ENCODE measurements at places on chromosomes 1 and 21.

- no peak for DNase-seq
Observed at GRCh38 chr1:38745476-38746401, 113.8 kb downstream of the RRAGC start.

GRCh38 chr1:94050675-94051074, 70.3 kb downstream of the ABCA4 start:
- no peak for DNase-seq

DNA sequence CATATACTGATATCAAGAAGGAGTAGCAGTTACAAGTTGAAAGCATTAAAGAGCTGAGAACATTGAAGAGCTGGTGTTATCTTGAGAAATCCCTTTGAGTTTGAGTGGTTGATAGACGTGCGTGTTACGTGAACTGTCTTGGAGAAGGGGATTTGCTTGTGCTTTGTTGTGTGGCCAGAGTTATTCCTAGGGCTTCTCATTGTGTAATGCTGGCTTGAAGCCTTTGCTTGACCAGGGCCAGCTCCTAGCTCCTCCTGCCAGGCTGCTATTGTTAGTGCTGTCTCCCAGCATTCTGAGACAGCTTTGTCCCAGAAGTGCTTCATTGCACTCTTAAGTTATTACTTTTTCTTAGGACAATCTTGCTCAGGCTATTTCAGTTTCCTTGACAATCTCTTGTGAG, 116.2 kb upstream of the KCNK2 start:
- DNase-seq: no peak

- no peak for DNase-seq
Observed at GRCh38 chr1:166740668-166741276, 98.5 kb upstream of the POGK start.

DNA sequence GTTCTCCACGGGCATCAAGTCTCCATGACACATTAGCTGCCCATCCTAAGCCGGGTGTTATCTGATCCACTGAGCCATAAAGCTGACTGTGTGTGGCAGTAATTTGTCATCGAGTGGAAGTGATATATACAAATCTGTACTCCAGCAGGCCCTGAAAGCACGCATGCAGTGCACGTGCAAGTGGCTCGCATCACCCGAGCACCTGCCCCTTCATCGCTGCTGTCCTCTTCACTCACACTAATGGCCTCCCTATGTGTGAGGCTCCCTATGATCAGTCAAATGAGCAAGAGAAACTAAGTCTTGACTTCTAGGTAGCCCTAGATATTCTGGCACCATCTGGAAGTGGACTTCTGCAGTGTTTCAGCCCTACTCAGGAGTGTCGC, 248.6 kb downstream of the MATN1 start:
- no peak for DNase-seq

DNA sequence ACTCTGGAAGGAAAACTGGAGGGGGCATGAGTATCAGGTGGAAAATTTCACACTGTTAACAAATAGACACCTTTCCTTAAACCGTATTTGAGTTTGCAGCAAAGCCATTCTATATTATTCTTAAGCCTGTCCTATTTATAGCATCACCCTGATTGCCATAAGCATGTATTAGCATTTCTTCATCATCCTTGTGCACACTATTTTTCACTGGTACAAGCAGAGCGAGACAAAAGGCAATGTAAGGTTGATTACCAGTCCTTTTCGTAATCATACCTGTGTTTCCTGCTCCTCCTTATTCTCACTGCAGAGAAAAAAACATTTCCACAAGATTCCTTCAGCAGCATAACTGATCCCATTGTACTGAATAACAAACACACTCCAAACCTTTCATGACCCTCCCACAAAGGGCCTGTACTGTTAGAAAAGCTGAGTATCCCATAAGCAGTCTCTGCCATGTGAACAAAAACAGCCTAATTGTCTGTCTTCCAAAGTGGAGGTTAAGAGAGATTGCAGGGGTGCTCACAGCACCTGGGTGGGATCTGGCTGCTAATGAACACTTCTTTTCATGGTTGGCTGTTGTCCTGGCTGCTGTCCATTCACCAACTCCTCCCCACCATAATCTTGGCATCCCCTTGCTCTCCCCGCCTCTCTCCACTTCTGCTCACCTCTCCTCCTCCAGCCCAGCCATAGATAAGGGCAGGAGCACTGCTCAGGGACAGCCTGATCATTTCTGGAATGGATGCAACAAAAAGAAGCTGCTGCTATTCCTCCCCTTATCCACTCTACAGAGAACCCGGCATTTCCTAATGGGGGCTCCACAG, 30.4 kb downstream of the VTCN1 start:
- no peak for DNase-seq

- DNase-seq: no peak
Observed at GRCh38 chr1:51282605-51283004, 46.5 kb downstream of the RNF11 start.

GRCh38 chr1:90501281-90501680, 215.8 kb downstream of the BARHL2 start:
- peak; percentile 53 for DNase-seq

DNA sequence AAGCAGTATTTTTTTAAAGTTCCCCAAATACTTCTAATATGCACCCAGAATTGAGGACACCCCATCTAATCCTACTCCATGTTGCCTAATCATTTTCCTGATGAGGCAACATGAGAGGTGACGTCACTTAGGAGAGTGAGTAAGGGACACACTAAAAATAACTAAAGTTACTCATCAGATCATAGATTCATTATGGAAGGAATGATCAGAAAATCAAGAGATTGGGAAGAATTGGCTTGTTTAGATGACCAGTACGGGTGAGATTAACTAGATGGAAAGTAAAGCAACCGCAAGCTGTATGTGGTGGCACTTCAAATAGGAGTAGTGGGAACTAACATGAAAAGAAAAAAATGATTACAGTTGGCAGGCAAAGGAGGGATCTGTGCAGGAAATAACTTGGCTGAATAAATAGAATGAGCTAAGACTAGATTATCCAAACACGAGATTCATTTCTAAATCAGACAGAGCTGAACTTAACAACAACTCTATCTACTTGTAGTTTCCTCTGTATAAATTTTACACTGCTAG, 61.4 kb upstream of the CXADR start:
- DNase-seq: no peak

DNA sequence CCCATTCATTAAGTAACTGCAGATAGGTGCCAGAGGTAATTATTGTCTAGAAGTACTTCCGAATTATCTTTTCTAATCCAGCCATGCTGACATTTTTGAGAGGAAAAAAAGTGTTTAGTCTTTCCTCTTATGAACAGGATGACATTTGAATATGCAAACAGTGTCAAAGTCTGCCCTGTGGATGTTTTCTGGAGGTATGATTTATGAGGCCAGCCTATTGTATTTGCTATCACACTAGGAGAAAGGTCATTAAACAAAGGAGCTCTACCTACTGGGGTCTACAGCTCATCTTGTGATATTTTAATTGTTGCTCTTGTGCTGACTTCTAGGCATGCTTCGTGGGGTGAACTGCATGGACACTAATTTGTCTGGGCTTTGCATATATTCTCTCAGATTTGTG, 559.7 kb upstream of the CAMK1G start:
- no peak for DNase-seq

DNA sequence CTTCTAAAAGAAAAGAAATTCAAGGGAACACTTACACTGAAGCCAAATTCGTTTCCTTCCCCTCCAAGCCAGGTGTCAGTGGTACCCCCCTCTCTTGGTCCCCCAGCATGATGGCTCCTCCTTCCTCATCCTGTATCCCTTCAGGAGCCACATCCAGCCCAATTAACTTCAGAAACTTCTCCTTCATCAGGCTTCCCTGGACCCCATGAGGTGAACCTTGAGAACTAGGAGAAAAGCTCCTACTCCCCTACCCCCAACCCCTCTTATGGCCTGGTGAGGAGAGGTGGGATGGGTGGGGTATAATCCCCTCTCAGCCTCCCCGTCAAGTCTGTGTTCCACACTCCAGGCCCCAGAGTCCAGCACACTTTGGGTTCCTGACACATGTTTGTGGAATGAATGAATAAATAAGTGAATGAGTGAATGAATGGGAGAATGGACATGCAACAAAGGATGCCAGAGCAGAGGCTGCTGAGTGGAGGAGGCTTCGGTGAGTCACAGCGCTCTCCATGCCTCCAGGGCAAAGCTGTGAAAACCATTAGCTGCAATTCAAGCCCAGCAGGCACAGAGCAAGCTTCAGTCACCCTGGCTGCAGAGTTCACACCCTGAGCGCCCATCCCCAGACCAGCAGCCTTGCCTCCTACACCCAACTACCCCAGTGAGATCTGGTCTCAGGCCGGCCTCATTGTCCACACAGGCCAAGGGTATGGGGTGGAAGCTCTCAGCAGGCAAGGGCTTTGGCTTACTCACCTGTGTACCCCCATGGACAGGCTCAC, 43.8 kb downstream of the BATF3 start:
- peak; percentile 48 for DNase-seq

DNA sequence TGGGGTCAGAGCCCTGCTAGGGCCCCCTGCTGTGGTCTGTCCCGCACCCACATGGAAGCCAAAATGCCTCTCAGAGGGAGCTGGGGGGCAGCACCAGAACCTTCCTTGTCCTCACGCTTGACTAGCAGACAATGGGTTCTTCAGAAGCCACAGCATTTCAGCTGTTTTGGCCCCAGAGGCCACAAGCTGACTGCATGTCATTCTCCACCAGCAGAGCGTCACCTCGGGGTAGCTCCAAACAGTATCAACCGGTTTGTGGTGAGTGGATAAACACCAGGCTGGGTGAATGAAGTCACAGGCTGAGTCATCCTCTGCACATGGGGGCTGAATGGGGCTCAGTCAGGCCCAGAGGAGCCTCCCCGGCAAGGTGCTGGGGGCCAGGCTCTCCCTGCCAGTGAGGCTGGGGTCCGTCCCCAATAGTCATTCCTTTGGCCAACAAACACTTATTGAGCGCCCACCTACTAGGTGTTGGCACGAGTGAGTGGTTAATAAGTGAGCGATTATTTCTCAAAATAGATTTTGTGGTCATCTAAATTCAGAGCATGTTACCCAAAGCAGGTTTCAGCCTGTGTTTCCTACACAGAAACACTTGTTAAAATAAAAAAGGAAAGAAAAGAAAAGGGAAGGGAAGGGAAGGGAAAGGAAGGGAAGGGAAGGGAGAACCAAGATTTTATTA, 9.1 kb downstream of the OLIG1 start:
- no peak for DNase-seq

DNA sequence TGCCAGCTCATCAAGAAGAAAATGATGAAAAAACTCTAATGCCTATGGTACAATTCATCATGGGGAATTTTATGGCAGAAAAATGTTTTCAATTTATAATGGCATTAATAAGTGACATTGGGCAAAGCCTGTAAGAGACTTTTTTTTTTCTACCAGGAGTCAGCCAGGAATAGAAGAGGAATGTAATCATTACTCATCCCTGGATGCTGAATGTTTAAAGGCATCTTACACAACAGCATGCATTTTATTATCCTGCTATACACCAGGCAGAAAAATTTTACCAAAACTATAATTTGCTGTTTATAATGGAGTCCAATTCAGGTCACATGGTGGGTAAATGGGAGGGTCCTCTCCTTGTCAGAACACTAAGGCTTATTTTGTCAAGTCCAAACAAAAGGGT, 189.9 kb upstream of the BEND5 start:
- DNase-seq: no peak

- no peak for DNase-seq
Observed at GRCh38 chr21:40658311-40658710, 188.6 kb downstream of the DSCAM start.

Data from ecto neural progenitor cell (in vitro differentiated cells).